ENCODE measurements at places on chromosomes 11 and 22.

GRCh38 chr11:134151083-134151747 is 72.6 kb downstream of the NCAPD3 start:
- no peak for DNase-seq

- no peak for DNase-seq
Measured at GRCh38 chr11:115488945-115489344, 15.3 kb downstream of the CADM1 start.

GRCh38 chr11:75272821-75273301 is 32.3 kb downstream of the TPBGL start:
- no peak for DNase-seq

DNA sequence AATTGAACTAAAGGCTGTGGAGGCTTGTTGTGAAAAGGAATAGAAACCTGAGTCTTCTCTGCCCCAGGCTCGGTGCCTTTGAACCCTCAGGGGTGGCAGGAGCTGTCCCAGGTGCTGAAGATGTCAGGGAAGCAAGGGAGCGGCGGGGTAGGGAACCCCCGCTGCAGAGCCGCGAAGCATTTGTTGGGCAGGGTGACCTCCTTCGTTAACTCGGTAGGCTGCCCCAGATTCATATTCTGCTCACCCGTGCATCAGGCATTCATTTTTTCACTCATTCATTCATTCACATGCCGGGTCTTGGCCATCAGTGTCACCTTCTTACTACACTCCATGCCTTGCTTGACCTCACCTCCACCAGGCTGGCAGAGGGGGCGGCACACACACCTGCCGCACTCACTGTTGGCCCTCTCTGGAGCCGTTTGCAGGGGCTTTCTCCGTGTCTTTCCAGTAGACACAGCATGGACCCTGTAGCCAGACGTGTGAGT is 618.9 kb downstream of the BRD1 start:
- DNase-seq, result no peak

GRCh38 chr22:46509416-46510089 is 27.9 kb downstream of the CELSR1 start:
- DNase-seq, result no peak

GRCh38 chr11:58880625-58881024 is 36.1 kb upstream of the GLYATL2 start:
- no peak for DNase-seq

- DNase-seq, result no peak
Measured at GRCh38 chr11:60840470-60841430, 1.2 kb upstream of the CCDC86 start.

DNA sequence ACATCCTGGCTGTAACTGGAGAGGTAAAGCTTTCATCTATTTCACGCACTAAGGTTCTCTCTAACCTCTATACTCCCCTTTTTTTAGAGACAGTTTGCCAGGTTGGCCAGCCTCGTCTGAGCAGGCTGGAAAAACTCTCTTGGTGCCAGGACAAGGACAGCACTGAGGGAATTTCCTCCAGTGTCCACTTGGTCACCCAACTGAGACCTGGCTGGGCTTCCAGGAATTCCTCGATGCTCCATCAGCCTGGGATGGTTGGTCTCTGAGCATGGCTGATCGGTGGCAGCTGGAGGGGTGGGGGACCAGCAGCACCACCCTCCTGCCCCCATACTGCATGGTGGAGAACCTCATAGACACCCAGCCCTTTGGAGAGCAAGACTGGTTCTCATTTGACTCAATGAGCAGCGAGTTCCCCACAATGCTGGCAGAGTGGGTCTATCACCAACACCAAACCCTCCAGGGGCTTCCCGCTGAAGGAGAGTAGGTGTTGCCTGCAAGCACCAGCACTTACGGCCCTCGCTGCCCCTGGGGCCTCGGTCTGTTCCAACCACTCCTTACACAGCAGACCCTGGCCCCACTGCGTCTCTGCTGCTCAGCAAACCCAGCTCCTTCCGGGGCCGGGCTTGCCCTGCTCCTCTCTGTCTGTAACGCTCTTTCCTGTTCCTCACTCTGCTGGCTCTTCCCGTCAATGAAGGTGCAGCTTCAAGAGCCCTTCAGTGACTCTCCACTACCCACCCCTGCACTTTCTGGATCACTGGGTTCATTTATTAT is 122.2 kb downstream of the ST3GAL4 start:
- DNase-seq, result no peak

All from stimulated activated CD4-positive, alpha-beta T cell treated with anti-CD3 and anti-CD28 coated beads, TNF-alpha, amount 100 ng/mL, for 48 hours (primary cell).